NCI-H526 (cell line): ENCODE measurements at places on chromosomes 2 and 18.

DNA sequence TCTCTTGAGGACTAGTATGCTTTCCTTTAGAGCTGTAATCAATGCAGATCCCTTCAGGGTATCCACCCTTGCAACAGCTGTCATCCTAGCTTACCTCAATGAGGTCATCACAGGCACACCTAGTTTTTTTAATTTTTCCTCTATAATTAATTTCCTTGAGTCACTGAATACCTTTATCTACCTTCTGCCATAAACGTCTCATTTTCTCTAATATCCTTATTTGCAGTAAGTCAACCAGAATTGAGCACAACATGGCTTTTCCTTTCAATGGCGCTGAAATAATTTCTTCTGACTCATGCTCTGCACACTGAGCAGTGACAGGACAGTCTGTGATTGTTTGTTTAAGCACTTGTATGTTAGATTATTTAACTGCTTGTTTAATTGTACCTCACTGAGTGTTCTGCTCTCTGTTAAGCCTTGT lies 49.4 kb downstream of the ETAA1 start:
- DNase-seq = no peak

DNA sequence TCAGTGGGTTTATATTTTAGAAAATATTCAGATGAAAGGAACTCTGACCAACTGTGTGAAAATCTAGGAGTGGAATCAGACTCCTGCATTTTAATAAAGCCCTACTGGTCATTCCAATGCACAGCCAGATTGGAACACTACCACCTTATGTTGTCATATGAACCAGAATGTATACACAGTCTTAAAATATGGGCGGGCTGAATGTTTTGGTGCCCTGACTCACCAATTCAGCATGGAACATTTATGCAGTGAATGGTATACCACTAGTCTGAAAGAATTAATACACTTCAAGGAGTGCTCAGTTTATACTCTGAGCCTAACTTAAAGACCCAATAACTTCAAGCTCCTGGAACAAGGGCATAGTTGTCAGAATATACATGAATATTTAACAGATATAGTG lies 280.9 kb upstream of the TCF4 start:
- no peak for DNase-seq

DNA sequence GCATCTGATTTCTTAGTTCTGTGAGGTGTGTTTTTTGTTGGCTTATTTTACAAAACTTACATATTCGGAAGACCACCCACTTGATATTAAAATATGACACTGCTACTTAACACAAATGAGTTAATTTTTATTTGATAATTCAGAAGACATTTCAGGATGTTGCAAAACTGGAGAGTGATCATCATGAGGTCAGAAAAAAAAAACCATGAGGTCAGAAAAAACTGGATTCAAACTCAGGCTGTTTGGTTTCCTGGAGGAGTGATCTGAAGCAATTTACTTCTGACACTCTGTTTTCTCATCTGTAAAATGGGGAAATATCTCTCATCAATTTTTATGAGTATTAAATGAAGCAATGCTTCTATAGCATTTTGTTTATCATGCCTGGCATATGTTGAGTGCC lies 1.8 kb upstream of the CCBE1 start:
- no peak for DNase-seq

DNA sequence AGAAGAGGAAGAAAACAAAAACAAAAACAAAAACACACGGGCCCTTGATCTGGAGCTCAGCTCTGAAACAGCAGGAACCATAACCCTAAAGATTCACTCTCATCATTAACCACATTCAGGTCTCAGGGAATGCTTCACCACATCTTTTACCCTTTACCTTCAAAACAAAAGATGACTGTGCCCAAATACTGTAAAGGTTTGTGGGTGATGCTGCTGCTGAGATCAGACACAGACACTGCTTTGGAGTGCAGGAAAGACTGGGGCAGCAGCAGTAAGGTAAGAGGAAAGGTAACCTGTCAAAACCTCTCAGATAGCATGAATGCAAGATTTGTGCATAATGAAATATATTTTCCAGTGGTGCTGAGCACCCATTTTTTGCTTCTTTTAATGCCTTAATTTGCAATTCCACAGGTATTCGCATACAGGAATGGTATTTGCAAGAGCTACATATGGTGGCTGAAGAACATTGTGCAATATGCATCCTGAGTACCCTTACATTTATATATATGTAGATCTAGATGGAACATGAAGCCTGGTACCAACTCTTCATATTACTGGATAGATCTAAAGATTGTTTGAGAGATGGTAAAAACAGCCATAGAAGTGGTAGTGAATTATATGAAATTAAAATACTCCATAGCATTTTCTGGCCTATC lies 4.1 kb upstream of the FLACC1 start:
- DNase-seq = no peak

- no peak for DNase-seq
Measured at GRCh38 chr18:55795101-55795669, 207.2 kb upstream of the TCF4 start.

GRCh38 chr18:10040287-10041011 lies 126.6 kb downstream of the VAPA start:
- no peak for DNase-seq

- no peak for DNase-seq
Measured at GRCh38 chr2:60649721-60650120, 96.3 kb upstream of the BCL11A start.

DNA sequence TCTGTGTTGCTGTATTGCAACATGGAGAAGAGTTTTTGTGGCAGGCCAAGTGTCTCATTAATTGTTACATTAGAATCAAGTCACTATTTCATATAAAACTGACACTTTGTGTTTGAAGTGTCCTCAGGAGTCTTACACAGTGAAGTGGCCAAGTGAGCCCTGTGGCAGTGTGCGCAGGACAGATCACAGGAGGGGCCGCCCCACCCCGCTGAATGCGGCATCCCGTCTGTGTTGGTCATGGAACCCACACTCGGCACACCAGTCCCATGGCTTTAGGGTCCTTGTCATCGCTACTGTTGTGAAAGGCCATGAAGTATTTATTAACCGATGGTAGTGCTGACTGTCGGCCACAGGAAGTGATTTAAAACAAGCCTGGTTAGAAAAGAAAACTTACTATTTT lies 144.7 kb upstream of the NFATC1 start:
- no peak for DNase-seq

DNA sequence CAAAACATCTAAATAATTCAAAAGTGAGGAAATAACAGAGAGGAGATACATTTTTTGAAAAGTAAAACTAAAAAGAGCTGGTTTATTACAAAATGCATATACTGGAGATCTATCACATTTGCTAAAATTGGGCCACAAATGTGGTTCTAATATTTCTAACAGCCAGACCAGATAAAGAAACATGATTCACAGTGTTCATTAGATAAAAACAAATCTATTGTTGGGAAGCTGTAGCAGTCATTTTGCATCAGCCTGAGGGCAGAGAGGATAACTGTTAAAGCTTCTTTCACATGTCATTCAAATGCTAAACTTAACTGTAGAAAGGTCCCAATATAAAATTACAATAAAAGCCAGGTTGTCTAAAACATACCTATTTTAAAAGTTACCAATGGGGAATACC lies 148.3 kb downstream of the GULP1 start:
- DNase-seq = peak; percentile 20

GRCh38 chr2:105789745-105790460 lies 45.2 kb downstream of the NCK2 start:
- no peak for DNase-seq

DNA sequence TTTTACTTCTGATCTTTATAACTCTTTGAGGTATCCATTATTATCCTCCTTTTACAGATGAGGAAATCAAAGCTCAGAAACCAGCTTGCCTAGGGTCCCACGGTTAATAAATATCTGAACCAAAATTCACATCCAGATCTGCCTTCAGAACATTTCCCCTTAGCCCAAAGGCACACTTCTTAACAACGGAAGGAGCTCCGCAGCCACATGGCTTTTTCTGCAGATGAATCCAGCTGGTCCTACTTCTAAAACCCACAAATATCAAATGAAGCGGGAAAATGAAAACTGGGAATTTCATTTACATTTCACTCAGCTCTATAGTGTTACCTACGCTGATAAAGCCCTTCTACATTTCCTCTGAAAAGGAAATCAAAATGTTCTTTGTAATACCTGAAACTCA lies 357.0 kb upstream of the ID2 start:
- no peak for DNase-seq

DNA sequence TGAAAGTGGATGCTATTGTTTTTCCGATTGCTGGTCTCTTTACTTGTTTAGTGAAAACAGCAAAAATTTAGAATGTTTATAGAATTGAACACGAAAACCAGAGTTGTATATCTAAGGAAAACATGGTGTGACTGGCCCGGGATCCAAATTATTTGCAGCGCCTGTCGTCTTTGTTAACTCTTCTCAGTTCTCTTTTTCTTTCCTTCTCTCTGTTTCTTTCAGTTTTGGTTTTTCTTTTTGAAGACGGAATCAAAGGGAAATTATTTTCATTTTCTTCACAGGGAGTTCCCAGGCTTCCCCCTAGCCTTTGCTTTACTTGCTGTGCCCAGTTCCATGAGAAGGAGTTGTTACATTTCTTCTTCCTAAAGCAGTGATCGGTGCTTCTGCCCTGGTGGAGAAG lies 76.0 kb downstream of the AGAP1 start:
- no peak for DNase-seq

GRCh38 chr2:120430957-120431356 lies 85.0 kb downstream of the INHBB start:
- no peak for DNase-seq

- DNase-seq = no peak
Measured at GRCh38 chr2:33142810-33143209, 196.1 kb downstream of the LTBP1 start.

DNA sequence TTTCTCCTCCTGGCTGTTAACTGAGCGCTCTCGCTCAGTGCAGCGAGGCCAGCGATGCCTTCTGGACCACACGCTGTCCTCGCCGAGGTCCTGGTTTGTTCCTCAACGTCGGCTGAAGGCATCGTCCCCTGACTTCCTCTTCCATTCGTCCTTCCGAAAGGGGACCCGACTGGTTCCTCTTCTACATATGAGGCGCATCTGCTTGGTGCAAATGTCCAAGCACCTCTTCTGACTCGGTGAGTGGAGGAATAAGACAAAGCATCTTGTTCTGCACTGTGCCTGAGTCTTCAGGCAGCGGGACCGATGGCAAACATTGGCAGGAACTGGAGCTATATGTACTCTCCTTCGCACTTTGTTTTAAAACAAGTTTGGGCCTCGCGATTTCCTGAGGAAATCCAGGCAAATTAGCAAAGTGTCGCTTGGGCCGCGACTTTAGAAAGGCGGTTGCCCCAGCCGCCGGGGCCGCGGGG lies 621 bp upstream of the KCNS3 start:
- peak; percentile 54 for DNase-seq

DNA sequence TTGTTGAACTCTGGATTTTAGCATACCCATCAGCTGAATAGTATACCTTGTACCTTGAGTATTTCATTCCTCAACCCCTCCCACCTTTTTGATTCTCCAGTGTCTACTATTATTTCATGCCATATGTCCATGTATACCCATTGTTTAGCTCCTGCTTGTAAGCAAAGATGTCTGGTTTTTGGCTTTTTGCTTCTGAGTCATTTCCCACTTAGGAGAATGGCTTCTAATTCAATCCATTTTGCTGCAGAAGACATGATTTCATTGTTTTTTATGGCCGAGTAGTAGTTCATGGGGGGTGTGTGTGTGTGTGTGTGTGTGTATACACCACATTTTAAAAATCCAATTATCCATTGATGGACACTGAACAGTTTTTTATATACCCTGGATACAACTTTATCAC lies 24.3 kb upstream of the MOCOS start:
- DNase-seq = no peak

GRCh38 chr2:112685271-112685884 lies 35.4 kb upstream of the NT5DC4 start:
- DNase-seq = no peak

DNA sequence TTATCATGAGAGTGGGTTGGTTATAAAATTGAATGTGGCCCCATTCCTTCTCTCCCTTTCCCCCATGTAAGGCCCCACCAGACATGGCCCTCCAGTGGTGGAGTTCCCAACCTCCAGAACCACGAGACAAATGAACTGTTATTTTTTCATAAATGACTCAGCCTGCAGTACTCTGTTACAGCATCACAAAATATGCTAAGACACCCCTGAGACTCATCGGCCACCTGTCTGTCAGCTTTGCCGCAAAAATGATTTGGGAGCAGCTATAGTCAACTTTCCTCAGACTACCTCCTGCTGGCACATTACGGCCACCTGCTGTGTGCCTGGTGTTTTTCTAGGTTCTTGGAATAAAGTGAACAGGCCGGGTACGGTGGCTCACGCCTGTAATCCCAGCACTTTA lies 21.4 kb upstream of the C1QL2 start:
- no peak for DNase-seq

- DNase-seq = no peak
Measured at GRCh38 chr2:127228102-127228501, 8.0 kb upstream of the CYP27C1 start.

- DNase-seq = no peak
Measured at GRCh38 chr2:145302886-145303285, 783.0 kb upstream of the ZEB2 start.

DNA sequence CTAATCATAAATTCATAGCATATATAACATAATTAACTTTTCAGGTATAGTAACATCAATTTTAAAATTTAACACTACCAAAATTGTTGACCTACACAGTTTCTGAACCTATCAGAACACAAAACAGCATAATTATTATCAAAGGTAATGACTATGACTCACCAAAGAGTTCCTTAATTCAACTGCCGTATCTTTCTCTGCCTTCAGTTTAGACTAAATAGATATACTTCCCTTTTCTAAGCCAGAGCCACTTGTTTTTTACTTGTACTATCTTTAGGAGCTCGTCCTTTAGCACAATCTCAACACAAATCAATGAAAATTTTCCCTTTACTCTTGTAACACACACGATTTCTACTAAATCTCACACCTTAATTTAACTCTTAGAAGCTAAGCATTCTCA lies 54.4 kb downstream of the CCDC88A start:
- no peak for DNase-seq

- no peak for DNase-seq
Measured at GRCh38 chr2:174750923-174751441, 13.3 kb downstream of the CHRNA1 start.

DNA sequence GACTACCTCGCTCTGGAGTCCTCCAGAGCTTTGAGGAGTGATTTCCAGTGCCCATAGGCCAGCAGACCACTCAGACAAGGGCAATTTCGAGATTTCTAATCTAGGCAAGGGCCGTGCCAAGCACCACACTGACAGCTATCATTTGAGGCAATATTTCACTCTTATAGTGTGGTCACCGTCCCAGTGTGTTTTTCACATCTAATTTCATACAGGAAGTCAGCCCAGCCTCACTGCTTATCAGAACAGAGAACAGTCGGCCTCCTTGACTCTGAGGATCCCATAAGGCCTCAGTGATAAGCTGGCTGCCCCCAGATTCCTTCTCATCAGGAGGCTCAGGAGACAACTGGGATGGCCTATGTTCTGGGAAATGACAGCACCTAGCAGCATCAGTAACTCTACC lies 581 bp downstream of the CAPN14 start:
- no peak for DNase-seq

GRCh38 chr18:58845928-58846724 lies 18.6 kb upstream of the ZNF532 start:
- DNase-seq = peak; percentile 80

GRCh38 chr2:161312996-161313395 lies 4.8 kb downstream of the PSMD14 start:
- no peak for DNase-seq

- no peak for DNase-seq
Measured at GRCh38 chr18:77086034-77086433, 46.5 kb downstream of the MBP start.
